Right ventricle myocardium superior (tissue), 1 donor: ENCODE measurements at places on chromosomes 1 and 21.

GRCh38 chr21:45278156-45278911 is 9.4 kb downstream of the POFUT2 start:
- no peak for DNase-seq

- DNase-seq: no peak
Measured at GRCh38 chr1:81190003-81190402, 610.7 kb upstream of the ADGRL2 start.

DNA sequence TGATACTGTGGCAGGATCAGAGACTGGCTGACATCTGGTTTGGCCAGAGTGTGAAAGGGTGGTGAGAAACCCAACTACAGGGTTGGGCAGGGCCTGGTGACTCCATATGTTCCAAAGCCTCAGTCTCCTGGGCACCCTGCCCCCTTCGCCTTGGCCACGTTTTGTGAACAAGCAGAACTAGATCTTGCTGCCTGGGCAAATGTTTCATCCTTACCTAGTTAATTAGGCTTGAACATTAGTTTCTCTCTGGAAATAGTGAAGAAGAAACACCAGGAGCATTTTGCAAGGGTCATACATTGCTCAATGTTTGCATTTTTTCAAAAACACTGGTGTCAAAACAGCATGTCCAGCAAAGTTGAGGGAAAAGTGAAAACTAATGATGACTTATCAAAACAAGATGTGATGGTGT is 60.5 kb downstream of the MAP3K7CL start:
- DNase-seq: peak; percentile 55

DNA sequence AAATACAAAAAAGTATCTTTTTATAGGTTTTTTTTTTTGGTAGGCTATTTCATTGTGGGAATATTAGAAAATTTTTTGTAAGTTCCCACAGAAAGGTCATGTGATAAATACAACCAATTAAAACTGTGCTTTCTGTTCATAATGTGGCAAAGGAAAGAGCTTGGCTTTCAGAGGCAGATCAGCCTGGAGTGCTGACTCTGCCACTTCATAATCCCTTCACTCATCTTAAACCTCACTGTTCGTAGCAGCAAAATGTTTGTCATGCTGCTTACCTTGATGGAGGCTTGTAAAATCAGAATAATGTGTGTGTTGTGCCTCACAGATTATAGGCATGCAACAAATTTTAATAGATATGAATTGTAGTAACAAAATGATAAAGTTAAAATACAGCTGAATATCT is 176.8 kb downstream of the ZP4 start:
- no peak for DNase-seq

DNA sequence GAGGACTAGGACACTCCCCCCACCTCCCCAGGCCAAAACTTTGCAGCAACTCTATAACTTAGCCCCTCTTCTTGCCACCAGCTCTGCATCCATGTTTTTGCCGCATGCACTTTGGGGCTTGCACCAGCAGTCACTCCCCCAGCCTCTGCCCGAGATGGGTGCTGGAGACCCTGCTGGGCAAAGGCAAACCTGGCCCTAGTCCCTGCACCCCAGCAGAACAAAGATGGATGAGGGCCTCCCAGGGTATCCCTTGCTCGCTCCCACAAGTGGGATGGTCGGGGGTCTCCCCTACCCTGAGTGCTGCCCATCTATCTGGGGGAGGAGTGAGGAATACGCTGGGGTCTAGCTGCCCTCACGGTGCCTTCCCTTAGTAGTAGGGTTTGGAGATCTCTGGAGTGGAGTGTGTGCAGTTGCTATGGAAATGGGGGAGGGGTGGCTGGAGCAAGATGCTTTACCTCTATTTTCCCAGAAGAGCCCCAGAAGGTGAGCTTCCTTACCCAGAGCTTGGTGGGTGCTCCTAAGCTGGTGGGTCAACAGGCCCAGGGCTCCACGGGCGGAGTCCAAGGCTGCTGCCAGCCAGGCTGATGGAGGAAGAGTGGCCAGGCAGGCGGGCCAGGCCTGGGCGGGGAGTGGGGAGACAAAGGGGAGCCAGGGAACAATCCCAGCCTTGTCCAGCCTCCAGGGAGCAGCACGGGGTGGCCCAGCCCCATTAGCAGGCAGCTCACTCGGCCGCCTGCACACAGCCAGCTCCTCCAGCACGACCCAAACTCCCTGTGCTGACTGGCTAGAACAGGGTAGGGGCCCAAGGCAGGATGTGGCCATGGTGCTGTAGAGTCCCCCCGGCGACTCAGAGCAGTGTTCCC is at the start of gene PAQR6:
Gene PAQR6, minus strand, starts transcription at position 597 of the 863 bp plus-strand sequence. CDS start 1,325 bp downstream, outside the sequence.
- DNase-seq: peak; percentile 60

DNA sequence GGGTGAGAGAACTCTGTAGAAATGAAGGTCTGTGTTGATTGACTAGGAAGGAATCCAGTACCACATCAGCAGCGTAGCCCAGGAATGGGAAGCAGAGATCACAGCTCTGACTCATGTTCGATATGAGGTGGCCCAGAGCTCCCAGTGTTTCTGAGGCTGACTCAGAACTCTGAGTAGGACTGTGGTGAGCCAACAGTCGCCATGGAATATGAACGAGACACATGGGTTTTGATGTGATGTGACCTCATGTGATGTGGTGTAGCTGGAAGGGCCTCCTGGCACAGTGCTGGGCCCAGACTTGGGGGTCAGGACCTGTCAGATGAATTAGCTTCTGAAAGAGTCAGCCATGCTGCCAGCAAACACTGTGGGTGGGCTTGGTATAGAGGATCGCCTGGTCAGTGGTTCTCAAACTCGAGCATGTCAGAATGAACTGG is 237.0 kb downstream of the MRPL39 start:
- DNase-seq: no peak

DNA sequence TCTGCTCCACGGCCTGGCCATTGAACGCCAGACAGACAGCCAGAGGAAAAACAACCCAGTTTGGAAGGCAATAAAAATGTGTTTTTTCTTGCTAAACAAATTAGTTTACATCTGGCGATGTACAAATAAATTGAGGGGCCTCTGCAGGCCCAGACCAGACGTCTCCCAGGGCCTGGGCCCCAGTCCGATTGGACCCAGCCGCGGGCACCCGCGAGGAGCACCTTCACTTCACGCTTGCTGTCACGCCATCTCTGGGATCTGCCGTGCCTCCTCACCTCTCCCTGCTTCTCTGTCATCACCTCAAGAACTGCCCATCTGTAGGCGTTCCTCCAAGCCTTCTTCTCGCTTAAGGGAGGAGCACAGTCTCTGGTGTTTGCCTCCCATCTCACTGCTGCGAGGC is 61.5 kb downstream of the GLIS1 start:
- DNase-seq: peak; percentile 13

- DNase-seq: no peak
Measured at GRCh38 chr1:19009882-19010321, 53.4 kb upstream of the IFFO2 start.

- DNase-seq: no peak
Measured at GRCh38 chr1:158203693-158204457, 23.2 kb downstream of the CD1D start.

- DNase-seq: no peak
Measured at GRCh38 chr1:38962560-38962959, 20.9 kb upstream of the RHBDL2 start.

GRCh38 chr1:211343607-211344006 is 17.0 kb downstream of the TRAF5 start:
- no peak for DNase-seq
